ENCODE measurements at places on chromosomes 7 and 10.

- no peak for DNase-seq
Observed at GRCh38 chr7:31363051-31363450, 22.5 kb upstream of the NEUROD6 start.

DNA sequence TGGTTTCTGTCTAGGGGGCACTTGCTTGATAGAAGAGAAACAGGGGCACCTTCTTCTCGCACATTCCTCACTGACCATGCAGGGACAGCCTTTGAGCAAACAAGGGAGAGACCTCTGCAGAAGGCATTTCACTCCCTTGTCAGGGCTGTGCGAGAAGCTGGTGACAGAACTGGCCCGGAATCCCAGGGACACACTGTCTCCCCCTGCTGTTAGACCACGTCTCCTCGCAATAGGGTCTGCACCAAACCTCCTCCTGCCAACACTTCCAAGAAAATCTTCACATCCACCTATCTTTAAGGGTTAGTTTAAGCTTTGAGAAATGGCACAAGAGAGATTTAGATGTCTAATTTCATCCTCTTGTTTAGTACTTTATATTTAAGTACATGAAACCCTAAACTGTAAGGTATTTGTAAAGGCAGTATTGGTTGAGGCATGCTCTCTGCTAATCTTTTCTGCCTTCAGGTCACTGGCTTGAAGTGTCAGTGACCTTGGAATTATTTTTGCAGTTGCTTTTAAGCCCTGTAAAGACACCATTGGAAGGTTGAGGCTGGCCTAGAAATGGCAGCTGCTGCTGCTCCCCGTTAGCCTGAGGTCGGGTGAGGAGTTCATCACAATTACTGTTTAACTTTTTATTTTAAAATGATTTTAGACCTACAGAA, 37.0 kb downstream of the RBM20 start:
- peak; percentile 22 for DNase-seq

GRCh38 chr7:141558544-141559183, 7.5 kb downstream of the AGK start:
- DNase-seq = no peak

- DNase-seq = no peak
Observed at GRCh38 chr7:110065121-110065520, 1025.8 kb upstream of the LRRN3 start.

DNA sequence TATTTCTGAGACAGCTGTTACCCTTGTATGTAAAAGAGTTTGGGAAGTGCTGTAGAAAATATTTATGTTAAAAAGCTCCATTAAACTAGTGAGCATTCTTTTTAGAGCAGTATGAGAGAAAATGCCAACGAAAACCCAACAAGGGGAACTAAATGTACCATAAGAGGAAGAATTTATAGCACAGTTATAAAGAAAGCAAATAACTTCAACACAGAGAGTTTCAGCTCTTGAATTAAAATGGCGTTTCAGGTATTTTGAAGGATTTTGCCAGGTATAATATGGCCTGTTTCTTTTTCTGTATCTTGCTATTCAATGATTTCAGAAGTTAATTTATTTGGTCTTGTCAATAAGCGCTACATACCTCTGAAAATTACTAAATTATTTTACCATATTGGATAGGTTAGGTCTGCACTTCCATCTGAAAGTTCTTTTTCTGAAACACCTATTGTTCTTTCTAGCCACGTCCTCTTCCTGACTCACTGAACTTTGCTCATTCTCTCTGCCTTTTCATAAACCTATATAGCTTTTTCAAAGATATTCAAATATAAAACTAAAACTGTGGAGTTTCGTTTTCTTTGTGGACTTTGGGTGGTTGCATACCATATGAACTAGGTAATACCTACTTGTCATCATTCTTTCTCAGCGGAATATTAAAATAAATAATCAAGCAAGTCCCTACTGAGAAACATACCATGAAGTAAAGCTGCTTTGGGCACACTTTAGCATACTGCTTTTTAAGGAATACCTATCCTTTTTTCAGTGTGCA, 136.1 kb downstream of the SEMA3A start:
- no peak for DNase-seq

- no peak for DNase-seq
Observed at GRCh38 chr10:71735709-71736569, 16.4 kb upstream of the C10orf105 start.

DNA sequence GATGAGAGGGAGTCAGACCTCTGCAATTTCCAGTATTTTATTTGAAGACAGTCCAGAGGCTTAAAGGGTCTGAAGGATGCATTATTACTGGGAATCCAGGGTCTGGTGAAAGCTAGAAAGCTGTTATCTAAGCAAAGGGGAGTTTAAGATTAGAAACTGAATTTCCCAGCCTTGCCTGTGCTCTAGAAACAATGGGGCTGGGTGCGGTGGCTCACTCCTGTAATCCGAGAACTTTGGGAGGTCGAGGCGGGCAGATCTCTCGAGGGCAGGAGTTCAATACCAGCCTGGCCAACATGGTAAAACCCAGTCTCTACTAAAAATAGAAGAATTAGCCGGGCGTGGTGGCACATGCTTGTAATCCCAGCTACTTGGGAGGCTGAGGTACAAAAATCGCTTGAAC, 71.5 kb upstream of the ANLN start:
- no peak for DNase-seq

GRCh38 chr10:34609287-34609940, 205.7 kb downstream of the PARD3 start:
- DNase-seq = no peak

GRCh38 chr7:151080067-151080521, 515 bp downstream of the FASTK start:
- DNase-seq = no peak

DNA sequence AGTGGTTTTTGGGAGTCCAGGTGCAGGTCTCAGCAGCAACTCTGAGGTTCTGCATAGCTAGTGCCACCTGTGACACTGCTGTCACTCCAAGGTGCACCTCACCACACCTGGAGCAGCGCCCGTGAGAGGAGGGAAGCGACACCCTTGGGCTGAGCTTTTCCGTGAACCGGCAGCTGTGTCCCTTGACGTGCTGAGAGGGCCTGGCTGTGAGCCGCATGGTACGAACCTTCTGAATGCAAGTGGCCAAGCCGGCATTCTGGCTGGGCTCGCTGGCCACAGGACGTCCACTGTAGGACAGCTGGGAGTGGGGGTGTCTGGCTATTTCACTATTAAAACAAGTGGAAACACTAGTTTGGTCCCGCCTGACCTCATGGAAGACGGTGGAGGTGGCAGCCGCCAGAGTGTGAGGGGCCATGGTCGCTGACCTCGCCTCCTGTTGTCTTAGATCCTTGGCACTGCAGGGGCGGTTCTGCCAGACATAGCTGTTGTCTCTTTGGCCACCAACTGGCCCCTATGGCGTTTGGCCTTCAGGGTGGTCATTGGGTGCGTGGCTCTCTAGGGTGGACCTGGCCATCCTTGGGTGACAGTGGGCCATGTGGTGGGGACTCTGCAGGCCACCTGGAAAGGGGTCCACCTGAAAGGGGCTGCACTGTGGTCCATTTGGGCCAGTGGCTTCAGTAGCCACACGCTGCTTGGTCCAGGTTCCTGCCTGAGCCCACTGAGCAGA, 12.9 kb downstream of the INPP5A start:
- DNase-seq = no peak

DNA sequence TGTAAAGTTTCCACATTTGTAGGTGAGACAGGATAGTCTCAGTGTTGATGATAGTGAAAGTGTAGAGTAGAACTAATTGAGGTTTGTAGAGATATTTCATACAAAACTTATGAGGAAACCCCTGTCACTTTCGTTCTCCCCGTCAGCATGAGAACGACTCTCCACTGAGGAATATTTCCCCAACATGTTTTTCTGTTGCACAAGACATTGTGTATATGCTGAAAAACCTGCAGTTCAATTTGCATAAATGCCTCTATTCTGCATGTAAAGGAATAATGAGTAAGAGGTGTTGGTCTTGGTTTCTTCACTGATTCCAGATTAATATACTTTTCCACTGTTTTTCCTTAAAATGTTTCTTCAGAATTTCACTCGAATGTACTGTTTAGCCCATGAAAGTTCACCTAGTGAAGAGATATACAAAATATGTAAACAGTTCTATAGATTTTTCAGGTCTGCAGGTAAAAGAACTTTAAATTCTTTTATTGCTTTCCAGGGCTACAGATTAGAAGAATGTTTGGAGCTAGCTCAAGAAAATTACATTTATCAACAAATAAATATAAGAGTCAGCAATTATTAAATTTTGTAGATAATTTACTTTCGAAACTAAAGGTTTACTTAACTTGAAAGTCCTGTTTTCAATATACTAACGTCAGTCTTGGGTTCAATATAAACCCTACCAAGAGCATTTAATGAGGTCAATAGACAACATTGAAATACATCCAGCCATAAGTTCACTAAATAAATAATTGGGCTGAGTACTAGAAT, 37.2 kb downstream of the HEPACAM2 start:
- no peak for DNase-seq

DNA sequence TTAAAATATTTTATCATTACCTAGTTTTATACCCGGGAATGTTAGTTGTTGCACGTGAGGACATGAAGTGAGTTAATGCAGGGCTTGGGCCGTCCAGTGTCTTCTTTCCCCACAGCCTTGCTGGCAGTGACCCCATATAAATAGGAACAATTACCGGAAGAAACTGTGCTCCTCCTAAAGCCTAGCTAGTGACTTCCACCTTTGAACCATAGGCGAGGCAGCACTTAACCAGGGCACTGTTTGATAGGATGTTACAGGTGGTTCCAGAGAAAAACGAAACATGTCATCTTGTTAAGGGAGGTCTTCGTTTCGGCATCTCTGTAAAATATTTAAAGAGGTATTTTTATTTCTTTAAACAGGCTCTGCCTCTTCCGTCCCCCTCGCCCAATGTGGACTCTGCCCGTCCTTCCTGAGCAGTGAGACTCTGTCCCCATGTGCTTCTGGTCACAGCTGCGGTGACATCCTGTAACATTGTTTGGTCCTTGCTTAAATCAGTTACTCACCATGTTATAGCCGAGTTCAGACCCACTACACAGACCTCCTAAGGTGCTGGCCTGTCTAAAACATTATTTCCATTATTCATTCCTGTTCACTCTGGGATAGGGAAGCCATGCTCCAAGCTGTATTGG, 145.6 kb downstream of the MGMT start:
- no peak for DNase-seq

- no peak for DNase-seq
Observed at GRCh38 chr10:103280506-103280905, 3.6 kb downstream of the INA start.

GRCh38 chr7:112118581-112119566, 87.3 kb downstream of the DOCK4 start:
- DNase-seq = no peak

DNA sequence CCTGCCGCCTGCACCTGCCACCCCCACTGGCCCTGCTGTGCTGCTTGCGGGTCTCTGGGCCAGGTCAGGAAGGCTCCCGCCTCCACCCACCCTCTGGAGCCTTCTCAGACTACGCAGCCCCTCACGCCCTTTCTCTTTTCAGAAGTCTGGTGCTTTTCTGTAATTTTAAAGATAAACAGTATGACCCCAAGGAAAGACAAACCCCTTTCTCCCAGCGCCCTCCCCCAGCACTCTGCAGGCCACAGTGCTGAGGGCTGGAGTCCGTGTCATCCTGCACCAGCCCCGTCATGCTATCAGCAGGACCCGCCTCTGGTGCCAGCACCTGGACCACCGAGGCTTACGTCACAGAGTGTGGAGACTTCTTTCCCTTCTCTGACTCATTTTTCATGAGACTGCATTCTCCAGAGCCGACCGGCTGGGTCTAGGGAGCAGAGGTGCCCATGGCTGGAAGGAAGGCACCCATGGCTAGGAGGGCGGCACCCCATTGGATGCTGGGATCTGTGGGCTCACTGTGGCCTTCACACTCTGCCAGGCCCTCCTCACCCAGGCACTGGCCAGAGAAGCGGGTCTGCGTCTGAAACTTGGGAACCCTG, 53.4 kb downstream of the CFAP46 start:
- no peak for DNase-seq

GRCh38 chr7:88771417-88771816, 11.9 kb downstream of the ZNF804B start:
- no peak for DNase-seq

DNA sequence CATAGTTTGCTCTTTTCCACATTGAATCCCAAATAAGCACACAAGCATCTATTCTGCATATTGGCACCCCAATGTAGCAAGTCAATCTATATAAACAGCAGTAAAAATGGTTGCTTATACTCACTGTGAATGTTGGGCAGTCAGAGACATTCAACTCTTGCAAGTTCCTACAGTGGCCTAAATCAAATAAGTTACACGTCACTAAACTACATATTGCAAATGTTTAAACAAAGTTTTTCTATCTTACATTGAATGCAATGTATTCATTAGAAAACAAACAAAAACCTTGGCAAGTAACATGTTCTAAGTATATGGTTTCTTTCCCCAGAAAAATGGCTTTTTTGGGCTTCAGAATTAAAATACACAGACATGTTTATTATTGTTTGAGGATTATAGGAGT, 19.0 kb downstream of the LRRC17 start:
- DNase-seq = no peak

DNA sequence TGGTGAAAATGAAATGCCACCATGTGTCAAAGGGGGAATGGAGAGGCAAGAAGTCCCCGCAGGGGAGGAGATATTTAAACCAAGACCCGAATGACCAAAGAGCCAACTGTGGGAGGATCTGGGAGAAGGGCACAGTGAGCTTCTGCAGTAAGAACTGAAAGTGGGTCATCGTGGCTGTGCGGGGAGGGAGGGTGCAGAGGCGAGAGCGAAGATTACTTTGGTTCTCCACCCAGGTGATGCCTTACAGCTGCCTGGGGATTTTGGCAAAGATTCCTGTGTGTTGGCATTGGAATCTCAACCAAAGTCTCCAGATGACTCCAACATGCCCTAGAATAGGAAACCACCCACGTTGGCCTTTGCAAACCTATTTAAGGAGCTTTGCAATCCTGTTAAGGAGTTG, 44.2 kb upstream of the ADAM12 start:
- no peak for DNase-seq

GRCh38 chr10:25174461-25175230, at the start of gene GPR158:
Gene GPR158, plus strand, starts transcription at chr10:25175001. Its CDS starts 420 bp downstream, at chr10:25175421.
- peak; percentile 91 for DNase-seq

DNA sequence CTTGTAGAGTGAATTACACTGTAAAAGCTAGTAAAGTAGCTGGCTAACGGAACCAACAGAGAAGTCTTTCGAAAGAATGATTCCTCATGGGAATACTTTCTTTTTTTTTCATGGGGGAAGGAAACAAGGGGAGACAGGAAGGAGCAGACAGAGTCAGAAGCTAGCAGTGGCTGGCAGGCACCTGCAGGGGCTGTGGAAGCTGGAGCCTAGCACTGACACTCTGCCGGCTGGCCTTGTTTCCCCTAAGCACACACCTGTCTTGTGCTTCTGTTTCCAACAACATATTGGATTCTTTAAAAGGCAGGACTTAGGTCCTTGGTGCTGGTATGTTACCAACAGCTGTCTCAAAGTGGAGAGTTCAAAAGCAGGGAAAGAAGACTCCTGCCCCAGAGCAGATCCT, 24.7 kb downstream of the NOD1 start:
- no peak for DNase-seq

- no peak for DNase-seq
Observed at GRCh38 chr10:48606530-48607355, 1.9 kb upstream of the ARHGAP22 start.

Data from muscle of arm (tissue), 14 donors.